ENCODE measurements at places on chromosomes 2 and 18.

DNA sequence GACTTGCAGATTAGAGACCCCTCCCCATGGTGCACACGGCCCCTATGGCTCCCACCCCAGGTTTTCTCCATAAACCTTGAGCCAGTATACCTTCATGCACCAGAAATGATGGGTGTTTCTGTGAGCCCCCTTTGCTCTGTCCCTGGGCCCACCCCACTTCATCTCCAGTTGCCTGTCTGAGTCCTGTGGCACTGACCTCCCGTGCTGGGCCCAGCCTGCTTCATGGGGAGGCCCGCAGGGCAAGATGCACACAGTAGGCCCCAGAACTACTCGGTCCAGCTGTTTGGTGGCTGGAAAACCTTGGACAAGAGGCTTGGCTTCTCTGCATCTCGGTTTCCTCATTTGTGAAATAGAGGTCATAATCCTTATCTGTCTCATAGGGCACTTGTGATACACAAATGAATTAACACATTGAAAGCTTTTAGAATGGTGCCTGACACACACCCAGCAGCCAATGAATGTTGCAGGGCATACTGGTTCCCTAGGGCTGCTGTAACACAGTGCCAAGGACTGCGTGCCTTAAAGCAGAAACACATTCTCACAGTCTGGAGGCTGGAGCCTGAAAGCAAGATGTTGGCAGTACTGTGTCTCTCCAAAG is 58.4 kb downstream of the SH3BP4 start:
- DNase-seq: no peak

- no peak for DNase-seq
These were observed 13.3 kb downstream of the PRKCE start for GRCh38 chr2:45664635-45665261.

- DNase-seq: no peak
These were observed 357.0 kb upstream of the FANCL start for GRCh38 chr2:58598171-58598570.

DNA sequence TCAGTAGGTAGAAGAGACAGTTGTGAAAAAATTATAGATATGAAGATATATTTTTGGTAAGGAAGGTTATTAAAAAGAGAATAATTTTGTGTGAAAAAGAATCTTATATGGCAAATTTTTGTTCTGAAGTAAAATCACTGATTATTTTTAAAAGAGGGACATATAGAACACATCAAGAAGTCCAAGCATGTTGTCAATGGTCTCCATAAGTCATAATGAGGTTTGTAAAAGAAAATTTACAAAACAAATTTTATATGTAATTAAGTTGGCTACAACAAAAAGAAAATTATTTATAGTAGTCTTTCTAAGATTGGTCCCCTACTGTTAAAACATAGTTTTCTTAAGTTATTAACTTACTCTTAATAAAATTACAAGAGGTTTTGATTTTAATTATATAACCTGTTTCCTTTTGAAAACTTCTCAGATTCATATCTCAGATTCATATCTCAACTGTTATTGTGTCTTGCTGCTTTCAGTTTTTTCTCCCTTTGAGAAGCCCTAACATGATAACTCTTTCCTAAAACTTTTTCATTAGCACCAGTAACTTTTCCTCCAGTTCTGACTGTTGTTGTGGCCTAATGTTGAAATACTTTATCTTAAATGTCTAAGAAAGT is 81.2 kb downstream of the SH3YL1 start:
- no peak for DNase-seq

GRCh38 chr2:205566606-205567168 is 115.6 kb upstream of the NRP2 start:
- no peak for DNase-seq

DNA sequence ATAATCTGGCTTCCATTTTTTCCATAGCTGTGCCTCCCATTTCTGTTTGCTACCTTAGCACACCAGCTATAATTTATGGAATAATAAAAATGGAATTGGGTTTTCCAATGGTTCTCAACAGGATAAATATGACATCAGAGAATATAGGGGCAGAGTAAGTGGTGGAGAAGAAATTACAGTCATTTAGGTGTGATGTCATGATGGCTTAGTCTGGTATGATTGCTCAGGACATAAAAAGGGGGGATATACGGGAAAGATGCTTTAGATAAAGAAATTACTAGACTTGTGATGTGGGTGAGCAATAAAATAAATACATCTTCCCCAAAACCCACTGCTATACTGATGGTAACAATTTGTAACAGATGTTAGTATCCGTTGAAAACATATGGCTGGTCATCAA is 21.6 kb upstream of the KIF5C start:
- DNase-seq: no peak

GRCh38 chr2:114468343-114468742 is 25.9 kb downstream of the DPP10 start:
- DNase-seq: no peak

DNA sequence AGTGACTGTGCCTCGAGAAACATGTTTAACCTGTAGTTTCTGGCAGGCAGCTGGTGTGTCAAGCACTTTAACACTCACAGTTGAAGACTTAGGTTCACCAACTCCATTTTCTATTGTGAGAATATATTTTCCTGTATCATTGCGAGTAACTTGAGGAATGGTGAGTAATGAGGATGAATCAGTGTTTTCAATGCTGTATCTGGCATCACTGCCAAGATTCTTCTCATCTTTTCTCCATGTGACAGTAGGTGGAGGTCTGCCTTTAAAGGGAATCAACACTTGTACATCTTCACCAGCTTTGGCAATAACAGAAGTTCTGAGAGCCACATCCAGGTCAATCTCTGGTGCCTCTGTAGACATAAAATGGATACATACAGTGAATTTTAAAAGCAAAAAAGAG is 72.8 kb downstream of the PLEKHA3 start:
- DNase-seq: no peak

GRCh38 chr2:109080757-109081156 is 48.2 kb upstream of the SH3RF3 start:
- DNase-seq: no peak

DNA sequence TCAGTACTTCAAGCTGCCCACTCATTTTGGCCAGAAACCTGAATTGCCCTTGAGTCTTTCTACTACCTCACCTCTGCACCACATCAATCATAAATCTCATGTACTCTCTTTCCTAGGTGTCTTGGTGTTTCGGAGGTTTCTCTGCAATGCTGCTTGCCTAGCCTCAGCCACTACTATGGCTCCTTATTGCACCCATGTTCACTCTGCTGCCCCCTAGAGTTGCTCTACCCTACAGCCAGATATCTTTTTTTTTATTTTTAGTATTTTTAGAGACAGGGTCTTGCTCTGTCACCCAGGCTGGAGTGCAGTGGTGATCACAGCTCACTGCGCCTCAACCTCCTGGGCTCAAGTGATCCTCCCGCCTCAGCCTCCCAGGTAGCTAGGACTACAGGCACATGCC is 413.0 kb downstream of the PTPRM start:
- no peak for DNase-seq

DNA sequence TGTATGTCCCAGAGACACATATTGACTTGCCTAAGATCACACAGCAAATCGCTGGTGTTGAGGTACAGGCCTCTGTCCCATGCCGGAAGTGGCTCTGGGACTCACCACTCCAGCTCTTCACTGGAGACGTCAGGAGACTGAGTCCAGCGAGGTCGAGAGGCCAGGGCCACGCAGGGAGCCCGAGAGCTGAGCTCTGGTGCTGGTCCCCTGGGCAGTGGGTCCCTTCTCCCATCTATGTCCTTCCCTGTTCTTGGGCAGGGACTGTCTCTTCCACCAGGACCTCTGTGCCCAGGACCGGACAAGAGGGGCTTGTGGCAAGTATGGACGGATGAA is 62.4 kb upstream of the TWIST2 start:
- no peak for DNase-seq

DNA sequence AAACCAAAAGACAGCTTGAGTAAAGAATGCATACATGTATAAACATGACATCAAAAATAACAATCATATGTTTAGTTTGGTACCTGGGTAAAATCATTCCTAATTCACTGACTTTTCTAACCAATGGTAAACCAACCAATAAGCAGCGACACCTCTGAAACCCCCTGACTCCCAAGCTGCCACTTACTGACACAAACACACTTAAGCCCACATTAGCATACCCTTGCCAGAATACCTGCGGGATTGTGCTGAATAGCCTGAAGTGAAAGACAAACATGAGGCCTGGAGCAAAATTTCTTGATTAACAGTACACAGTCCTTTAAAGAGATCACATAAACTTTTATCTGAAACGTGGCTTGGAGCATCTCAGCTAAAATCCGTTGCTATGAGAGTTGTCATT is 902.9 kb downstream of the TMEM182 start:
- no peak for DNase-seq

All from glomerular endothelial cell (primary cell).